NCI-H1092 treated with DMSO at 0.1 percent for 48 hours (cell line): ENCODE measurements at places on chromosomes 13 and 19.

DNA sequence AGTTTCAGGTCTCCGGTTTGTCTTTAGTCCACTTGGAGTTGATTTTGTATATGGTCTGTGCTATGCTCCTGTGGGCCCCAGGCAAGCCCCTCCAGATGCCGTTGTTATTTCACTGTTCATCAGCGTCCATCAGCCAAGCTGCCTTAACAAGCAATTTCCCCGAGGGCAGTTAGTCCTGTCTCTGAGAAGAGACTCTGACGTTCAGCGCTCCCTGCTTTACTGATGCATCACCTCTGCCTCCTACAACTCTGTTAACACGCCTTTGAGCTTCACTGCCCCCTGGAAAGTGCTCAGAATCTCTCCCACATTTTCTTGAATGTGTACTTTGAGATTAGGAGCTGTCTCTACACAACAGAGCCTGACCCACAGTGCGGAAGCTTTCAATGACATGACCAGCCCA, 41.8 kb upstream of the UBAC2 start:
- DNase-seq, result no peak

GRCh38 chr13:75876142-75877050, 240.3 kb downstream of the LMO7 start:
- peak; percentile 85 for DNase-seq

- DNase-seq, result no peak
These were observed 1201.3 kb downstream of the EFNB2 start for GRCh38 chr13:105334211-105334610.

- no peak for DNase-seq
These were observed 3.9 kb downstream of the IRF2BP1 start for GRCh38 chr19:45881909-45882528.

DNA sequence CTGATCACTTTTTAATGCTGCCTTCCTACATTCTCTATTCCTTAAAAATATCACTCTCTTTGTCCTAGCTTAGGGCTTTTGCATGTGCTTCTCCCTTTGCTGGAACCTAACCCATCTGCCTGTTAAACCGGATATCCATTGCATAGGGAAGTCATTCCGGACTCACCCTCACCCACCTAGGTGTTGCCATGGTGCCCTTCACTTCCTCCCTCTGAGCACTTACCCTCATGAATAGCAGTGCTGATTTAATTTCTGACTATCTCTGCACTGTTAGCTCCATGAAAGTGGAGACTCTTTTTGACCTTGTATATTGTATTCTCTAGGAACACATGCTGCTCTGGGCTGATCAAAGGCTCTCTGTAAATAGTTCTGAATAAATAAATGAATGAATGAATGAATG, 401.9 kb downstream of the PCDH20 start:
- DNase-seq, result no peak

DNA sequence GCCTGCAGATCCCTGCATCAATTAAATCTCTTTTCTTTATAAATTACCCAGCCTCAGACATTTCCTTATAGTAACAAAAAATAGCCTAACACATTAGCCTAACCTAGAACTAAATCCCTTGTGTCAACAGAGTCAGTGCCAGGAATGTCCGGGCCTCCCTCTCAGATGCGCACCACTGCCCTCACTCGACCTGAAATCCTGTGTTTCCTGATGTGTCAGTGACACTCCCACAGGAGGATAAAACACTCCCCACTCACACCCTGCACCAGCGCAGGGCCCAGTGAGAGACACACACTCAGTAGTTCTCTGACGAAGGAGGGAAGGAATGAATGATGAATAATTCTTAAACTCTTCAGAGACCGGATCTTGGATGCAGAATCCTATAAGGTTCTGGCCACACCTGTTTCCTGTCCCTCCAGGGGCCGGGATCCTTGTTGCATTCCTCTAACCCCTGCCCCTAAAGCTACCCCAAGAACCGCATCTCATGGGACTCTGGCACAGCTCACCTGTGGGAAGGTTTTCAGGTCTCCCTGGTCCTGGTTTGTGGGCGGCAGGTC, 3.1 kb downstream of the CEACAM3 start:
- peak; percentile 62 for DNase-seq

- no peak for DNase-seq
These were observed 7.5 kb downstream of the FRY start for GRCh38 chr13:32039056-32039455.

DNA sequence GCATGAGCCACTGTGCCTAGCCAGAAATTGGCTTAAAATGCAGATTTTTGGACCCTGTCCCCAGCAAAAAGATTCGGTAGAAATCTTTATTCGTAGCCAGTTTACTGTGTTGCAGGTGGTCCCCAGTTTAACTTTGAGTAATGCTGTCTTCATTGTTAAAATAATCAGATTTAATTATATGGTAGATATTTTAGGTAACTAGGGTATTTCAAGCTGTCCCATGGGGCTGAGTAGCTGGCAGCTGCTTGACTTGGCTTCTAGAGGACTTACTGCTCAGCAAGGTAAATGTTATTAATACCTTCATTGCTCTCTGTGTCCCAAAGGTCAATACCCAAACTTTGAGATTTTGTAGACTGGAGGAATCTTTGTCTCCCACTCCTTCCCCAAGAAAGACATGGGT, 21.1 kb downstream of the LSM14A start:
- no peak for DNase-seq

- DNase-seq, result no peak
These were observed 55.3 kb downstream of the SUCLA2 start for GRCh38 chr13:47945738-47946137.
